ENCODE measurements at places on chromosomes 16 and 17.

DNA sequence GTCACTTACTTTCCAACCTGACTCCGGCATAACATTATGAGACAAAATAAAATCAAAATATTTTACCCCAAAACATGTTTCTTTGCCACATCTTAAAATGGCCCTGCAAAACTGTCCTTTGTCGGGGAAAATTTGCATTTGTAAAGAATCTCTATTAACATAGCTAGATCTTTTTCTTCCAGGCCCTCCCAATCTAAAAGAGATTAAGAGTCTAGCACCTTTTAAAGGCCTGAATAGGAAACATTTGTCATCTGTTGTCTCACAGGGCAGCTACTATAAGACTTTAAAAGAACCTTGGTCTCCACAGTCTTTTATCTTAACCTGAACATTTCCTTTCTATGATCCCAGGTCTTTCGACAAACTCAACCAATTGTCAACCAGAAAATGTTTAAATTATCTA lies 18.1 kb upstream of the DHRS7B start:
- no peak for DNase-seq

DNA sequence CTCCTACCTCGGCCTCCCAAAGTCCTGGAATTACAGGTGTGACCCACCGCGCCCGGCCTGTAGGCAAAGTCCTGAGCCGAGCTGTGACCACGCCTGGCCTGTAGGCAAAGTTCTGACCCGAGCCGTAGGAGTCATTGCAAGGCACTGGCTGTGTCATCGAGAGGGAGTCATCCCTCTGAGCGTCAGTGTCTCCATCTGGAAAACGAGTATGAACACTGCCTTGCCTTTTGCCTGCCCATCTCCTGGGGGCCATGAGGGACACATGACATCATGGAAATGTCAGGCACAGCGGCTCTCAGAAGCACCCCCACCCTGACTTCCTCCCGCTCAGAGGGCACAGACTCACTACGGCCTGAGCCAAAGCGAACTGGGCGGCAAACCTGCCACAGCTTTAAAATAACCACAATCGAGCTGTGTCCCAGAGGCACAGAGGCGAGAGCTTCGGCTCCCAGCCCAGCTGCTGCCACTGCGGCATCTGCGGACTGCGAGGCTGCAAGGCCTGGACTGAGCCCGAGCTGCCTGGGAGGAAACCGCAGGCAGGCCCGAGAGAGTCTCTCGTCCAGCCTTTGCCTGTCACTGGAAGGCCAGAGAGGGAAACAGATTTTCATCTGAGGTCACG lies 50.8 kb downstream of the RPH3AL start:
- no peak for DNase-seq

DNA sequence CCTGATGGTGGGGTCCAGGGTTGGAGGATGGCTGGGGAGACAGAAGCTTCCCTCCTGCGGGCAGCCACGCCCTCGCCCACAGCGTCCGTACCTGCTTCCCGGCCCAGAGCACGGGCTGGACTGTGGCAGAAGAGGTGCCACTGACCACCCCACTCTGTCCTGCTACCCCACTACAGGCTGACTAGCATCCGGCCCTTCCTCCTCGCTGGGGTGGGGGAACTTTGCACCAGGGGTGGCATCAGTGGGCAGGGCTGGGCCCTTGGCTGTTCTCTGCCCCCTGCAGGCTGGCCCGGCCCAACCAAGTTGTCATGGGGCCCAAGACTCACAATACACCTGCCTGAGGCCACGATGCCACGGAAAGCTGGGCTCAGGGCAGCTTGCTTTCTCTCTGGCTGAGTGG lies 73.0 kb downstream of the KLHDC4 start:
- no peak for DNase-seq

DNA sequence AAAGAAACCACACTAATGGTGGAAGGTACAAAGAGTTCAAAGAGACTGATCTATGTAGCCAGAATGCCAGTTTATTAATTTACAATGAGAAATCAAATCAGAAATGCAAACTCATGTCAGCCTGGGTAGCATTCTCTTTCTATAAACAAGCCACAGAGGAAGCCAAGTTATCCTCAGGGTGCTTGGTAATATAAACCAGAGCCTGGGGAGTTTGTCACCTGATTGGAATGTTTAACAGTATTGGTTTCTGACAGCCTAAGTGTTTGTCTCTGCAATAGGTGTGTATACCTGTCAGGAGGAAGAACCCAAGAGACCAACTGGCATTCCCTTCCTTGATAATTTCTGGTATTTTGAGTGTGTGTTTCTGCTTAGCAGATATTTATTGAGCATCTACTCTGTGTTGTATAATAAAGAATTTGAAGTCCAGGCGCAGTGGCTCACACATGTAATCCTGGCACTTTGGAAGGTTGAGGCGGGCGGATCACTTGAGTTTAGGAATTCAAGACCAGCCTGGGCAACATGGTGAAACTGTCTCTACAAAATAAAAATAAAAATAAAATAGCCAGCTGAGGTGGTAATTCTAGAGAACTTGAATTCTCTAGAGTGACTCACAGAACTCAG lies 3.1 kb upstream of the C17orf58 start:
- no peak for DNase-seq

GRCh38 chr16:81709016-81709900 lies 69.8 kb upstream of the PLCG2 start:
- no peak for DNase-seq

DNA sequence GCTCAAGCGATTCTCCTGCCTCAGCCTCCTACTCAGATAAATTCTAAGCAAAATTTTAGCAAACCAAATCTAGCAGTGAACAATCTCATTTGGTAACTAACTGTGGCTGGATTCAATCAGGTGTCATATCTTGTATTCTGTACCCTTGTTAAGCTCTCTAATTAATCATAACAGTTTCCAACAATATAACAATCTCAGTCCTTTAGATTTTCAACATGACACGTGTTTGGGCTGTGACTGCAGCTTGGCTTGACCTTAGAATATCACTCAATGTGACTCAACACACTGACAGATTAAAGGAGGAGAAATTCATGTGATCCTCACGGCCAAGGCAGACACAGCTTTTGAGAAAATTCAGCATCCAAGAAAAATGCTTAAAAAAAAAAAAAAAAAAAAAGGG lies 133.6 kb downstream of the BANP start:
- no peak for DNase-seq

GRCh38 chr16:48318630-48319029 lies 66.6 kb downstream of the SIAH1 start:
- DNase-seq = no peak

DNA sequence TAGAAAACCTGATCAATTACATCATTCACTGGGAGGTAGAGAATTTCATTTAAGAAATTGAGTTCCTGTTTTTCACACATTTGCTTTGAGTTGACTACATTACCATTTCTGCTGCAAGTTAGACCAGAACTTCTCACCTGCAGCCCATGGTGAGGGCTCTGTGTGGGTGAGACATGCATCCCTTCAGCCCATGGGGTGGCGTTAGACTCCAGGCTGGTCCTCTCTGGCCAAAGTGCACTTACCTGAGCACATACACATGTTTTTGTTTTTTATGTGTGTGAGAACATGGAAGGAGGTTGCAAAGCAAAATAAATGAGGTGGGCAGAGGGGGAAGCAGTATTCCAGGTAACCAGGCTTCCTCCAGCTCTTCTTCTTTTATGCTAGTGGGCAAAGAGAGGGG lies 470.2 kb downstream of the PMP22 start:
- no peak for DNase-seq

DNA sequence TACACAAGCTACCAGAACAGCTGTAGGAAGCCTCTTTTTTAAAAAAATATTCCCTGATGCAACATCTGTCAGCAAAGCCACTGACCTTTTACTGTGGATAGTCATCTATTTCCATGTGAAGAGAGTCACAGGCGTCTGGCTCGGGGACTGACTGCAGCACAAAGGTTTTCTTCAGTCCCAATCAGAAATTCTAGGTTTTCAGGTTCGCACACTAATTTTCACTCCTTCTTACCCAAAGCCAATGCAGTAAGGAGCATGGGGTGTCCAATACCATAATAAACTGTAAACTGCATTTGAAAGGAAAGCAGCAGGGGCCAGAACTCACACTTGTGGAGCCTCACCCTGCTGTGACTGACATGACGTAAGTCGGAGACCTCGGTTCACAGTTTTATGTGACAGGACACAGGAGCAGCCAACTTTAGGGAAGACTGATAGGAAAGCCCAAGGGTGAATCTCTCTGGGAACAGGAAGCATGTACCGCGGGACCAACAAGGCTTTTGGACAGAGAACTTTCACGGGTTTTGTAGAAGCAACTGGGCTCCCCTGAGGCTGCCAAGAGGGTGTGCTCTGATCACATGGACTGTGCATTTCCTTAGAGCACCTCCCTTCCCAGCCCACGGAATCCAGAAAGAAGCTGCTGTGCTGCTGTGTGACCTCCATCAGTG lies 9.1 kb upstream of the TMEM100 start:
- DNase-seq = no peak

DNA sequence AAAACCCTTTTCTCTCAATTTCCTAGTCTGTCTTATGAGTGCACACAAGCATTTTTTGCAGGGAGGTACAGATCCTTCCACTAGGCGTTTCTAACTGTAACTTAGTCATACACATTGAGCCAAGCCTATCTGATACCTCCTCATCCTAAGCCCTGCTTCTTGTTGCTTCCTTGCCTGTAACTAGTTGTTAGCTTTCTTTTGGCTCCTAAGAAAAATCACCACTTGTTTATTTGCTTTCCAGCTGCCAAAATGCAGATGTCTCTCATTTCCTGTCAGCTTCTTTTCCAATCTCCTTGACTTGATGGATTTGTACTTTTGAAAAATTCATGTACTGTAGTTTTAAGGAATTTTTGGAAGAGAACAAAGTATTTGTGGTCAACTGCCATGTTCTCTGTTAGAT lies 73.7 kb downstream of the TNRC6C start:
- DNase-seq = no peak

DNA sequence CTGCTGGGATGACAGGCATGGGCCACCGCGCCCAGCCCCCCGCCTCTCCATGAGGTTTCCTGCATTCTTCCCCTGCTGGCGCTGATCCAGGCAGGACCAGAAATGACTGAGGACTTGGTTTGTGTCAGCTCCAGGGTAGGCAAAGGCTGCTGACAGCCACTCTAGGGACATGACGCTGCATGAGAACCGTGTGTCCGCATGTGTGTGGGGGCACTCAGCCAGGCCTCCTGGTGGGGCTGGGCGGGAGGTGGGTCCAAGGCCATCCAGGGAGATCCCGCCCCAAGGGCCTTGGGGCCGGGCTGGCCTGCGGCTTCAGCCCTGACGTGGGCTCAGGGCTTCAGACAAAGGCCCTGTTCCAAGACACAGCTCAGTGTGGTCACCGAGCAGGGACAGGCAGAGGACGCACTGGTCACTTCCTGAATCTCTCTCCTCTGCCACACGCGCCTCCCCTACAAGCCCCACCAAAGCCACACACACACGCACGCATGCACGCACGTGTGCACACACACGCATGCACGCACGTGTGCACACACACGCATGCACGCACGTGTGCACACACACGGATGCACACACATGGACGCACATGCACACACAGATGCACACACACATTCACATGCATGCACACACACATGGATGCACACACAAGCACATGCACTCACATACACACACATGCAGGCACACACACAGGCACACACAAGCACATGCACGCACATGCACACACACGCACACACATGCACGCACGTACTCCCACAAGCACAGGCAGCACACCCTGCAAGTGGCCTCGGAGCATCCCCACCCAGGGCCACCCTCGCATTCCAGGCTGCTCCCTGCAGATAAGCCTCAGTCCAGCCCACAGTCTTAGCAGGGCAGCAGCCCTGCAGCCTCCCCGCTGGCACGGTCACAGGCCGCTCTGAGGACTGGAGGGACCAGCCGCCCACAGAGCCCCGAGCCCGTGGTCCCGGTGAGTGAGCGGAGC lies 5.3 kb upstream of the TMEM204 start:
- DNase-seq = no peak

GRCh38 chr17:77829843-77830799 lies 128.4 kb upstream of the TNRC6C start:
- DNase-seq = no peak

- DNase-seq = no peak
These were observed 12.1 kb upstream of the CD300LD start for GRCh38 chr17:74604200-74604599.

- DNase-seq = no peak
These were observed 120.6 kb downstream of the USP22 start for GRCh38 chr17:20922128-20922670.
